GM13976 (cell line): ENCODE measurements at places on chromosomes 13 and 19.

GRCh38 chr19:46254776-46255175 lies 25.2 kb downstream of the IGFL1 start:
- DNase-seq, result no peak

DNA sequence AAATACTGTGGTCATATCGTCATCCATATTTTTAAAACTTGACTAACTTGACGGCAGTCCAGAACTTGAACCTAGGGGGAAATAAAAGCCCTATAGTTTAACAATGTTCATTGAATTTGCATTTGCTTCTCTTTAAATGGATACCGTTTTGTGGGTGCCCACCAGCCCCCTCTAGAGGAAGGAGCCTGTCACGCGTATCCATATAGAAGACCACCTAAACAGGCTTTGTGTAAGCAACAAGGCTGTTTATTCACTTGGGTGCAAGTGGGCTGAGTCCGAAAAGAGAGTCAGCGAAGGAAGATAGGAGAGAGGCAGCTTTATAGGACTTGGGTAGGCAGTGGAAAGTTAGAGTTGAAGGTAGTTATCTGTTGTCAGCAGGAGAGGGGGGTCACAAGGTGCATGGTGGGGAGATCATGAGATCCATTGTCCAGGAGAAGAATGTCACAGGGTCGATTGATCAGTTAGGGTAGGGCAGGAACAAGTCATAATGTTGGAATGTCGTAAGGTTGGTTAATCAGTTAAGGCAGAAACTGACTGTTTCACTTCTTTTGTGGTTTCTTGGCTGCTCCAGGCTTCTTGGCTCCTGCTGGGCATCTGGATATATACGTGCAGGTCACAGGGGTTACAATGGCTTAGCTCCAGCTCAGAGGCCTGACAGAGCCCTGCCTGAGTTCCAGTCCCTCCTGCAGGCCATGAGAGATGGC lies 42.5 kb upstream of the ANKRD10 start:
- DNase-seq, result no peak

DNA sequence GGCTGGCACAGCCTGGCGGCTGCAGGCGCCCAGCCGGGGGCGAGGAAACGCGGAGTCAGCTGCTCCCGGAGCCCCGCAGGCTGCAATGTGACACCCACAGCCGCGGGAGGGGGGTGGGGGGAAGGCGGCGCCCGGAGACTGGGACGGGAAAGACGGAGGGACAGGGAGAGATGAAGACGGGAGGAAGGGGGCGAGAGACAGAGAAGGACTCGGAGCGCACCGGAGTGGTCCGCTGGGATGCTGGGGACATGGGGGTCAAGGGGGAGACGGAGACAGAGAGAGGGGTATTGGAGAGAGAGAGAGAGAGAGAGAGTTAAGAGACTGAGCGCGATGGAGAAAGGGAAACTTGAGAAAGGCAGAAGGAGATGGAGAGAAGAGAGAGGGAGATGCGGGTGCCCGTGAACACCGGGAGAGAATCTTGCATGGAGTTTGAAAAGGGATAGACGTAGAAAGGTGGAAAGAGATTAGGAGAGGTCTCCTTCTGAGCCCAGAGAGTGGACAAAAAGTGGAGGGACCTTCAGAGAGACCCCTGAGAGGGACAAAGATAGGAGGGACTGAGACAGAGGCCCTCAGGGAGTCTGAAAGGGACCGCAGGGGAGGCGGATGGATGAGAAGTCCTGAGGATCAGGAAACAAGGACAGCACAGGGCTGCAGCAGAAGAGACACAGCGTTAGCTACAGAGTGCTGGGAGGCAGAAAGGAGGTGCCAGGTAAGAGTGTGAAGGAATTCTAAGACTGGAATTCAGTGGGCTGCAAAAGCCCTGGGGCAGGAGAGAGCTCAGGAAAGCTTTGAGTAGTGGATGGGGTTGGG lies 1.0 kb downstream of the SCN1B start:
- no peak for DNase-seq

- DNase-seq, result no peak
These were observed 12.4 kb downstream of the CDX2 start for GRCh38 chr13:27956576-27957300.
